Mesangial cell (primary cell): ENCODE measurements at places on chromosomes 7 and 10. TPM values are rescaled to one million over a fixed set of nuclear protein-coding genes. Genes with fewer than 3 reads are reported as not detected.

The CABCOCO1 gene
- total RNA-seq = 0.16 and 1.5 TPM in 2 replicates

The C10orf71 gene
- total RNA-seq = not detected in 2 replicates

The CD36 gene
- total RNA-seq = 0.13 TPM in 1 of 2 replicates, not detected in the other

The COL26A1 gene
- 0.16 and 0.25 TPM in 2 replicates for total RNA-seq

The RAB11FIP2 gene
- 5.1 and 7.7 TPM in 2 replicates for total RNA-seq

The IL2RA gene
- total RNA-seq = not detected in 2 replicates

The RRP12 gene
- 21.7 and 30.3 TPM in 2 replicates for total RNA-seq

The ABCB4 gene
- total RNA-seq = 2.9 and 7.6 TPM in 2 replicates
